ENCODE measurements at places on chromosomes 3 and 15. TPM values are rescaled to one million over a fixed set of nuclear protein-coding genes. Genes with fewer than 3 reads are reported as not detected.

GRCh38 chr15:60840306-60840702, 361.4 kb upstream of the ICE2 start:
- peak; percentile 40 for DNase-seq

- peak; percentile 25 for DNase-seq
Measured at GRCh38 chr15:31606194-31606669, 279.6 kb downstream of the KLF13 start.

- no peak for DNase-seq
Measured at GRCh38 chr15:74817370-74817737, 4.7 kb downstream of the LMAN1L start.

- DNase-seq: peak; percentile 88
Measured at GRCh38 chr3:178518660-178519396, 17.4 kb upstream of the KCNMB2 start.

Gene SHISA5
- 108 TPM for total RNA-seq

DNA sequence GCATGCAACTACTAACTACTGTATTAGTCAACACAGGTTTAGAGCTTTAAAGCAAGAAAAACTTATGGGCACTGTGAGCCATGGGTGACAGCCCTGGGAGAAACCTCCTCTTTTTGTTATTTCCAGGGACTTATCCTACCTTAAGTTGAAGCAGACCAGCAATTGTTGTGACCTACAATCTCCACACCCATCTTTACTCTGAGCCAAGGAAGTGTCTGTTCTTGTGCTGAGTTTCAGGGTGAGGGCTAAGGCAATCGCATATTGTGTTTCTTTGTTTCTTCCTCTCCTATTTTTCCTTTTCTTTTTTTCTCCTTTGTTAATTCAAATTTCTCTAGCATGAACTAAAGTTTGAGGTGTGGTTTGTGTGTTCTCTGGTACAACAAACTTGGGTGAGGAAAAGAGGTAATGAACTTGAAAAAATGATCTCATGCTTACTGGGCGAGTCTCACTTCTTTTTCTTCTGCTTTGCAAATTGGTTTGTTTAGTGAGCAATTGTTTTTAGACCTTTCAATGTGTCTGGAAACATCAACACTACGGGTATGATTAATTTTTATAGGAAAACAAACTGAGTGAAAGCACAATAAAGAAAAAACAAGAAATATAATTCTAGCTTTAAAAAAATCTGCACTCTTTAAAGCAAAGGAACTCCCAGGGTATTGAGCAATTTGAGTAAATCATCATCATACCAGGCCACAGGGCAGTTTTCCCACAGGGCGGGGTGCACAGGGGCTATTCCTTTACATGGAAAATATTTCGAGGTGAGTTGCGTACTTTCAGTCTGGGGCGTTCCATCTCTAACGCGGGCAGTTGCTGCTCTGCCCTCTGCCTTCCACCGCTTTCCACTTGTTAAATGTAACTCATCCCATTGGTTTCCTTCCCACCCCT, 2.7 kb downstream of the UPK1B start:
- DNase-seq: no peak

DNA sequence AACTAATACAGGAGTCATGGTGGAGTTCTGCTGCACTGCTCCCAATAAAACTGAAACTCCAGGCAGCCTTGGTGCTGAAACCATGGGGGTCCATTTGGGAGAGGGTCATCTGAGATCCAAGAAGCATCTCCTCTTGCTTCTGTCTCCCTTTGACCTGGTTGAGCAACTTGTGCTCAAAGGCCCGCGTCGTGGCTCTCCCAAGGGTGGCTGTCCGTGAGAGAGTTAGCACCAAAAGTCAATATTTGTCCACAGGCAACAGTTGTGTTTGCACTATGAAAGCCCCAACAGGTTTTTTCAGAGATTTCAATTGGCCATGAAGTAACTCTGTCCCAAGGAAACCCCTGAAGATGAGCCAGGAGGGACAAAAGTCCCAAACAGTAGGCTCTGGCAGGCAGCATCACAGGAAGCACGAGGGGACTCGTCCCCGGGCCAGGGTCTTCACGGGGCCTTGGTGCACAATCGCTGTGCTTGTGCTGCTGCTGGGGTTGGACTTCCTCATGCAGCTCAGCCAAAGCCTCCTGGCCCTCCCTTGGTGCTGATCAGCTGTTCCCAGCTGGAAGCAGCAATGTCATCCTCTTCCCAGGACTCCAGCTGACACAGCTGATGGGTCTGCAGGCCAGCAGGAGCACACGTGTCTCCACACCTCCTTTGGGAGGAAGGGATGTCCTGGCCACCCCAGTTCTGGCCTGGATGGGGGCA, 39.4 kb upstream of the WNT5A start:
- DNase-seq: no peak

DNA sequence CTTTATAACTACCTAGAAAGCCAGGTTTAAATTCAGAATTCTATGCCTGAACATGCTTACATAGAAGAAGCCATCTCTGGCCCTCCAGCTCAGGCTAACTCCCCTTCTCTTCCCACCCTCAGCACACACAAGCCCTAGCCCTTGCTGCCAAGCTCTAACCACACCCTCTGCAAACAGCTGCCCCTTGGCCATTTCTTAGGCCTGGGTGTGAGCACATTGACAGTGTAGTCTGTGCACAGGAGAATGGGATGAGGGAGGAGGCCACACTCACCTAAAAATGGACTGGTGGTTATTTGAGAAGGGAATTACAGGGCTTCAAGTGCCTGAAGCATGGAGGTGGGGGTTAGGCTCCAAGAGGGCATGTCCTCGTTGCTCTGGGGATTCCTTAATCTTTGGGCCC, 42.3 kb upstream of the SLC25A36 start:
- no peak for DNase-seq

Gene GOLGA6D
- total RNA-seq: not detected
